ENCODE measurements at places on chromosomes 5 and 9. TPM values are rescaled to one million over a fixed set of nuclear protein-coding genes. Genes with fewer than 3 reads are reported as not detected.

GRCh38 chr9:122318284-122318683 lies 52.5 kb upstream of the PTGS1 start:
- no peak for DNase-seq

GRCh38 chr5:147290261-147290660 lies 55.4 kb downstream of the STK32A start:
- DNase-seq, result no peak

DNA sequence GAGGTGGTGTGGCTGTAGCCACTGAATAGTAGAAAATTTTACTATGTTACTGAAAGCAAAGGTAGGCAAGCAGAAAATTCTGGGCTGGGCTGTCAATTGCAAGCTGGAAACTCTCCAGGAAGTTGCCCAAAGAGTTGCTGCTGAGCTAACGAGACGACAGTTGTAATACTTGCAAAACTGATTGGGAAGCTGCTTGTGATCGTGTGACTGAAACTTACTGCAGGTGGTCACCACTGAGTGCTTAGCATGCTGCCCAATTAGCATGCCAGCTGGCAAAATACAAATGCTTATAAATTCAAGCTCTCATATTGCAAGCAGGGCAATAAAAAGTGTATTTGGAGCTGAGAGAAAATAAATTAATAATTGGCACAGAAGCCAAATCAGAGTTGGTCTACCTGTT lies 758.5 kb upstream of the EDIL3 start:
- DNase-seq, result no peak

DNA sequence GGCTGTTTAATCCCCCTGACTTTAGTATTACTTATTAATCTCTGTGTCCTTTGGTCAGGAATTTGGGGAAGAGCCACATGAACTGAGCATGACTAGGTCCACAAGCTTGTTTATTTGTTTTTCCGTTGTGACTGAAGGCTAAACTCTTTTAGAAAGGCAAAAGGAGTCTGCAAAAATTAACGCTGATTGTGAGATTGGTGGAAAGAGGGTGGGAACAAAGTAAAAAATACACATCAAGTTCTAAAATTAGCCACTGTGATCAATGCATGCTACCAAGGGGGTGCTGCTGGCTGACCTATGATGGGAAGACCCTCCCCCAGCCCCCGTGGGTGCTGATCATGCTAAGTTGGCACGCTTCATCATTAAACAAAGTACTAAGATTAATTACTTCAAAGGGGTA lies 356.8 kb downstream of the ADGRV1 start:
- no peak for DNase-seq

DNA sequence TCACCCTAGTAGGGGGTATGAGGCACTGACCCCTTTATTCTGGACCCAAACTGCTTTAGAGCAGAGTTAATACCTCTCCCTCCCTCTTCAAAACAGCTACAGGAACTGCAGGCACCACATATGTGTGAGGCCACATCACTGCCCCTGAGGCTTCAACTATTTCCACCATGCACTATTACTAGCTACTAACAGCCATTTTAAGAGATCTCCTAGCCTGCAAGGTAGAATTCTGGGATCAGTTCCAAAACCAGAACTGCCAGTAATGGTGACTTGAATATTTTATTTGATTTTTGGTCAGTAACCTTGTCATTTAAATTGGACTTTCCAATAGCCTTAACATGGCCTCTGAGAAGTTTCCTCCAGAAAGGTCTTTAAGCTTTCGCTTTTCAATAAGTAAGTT lies 55.3 kb upstream of the FSD1L start:
- no peak for DNase-seq

DNA sequence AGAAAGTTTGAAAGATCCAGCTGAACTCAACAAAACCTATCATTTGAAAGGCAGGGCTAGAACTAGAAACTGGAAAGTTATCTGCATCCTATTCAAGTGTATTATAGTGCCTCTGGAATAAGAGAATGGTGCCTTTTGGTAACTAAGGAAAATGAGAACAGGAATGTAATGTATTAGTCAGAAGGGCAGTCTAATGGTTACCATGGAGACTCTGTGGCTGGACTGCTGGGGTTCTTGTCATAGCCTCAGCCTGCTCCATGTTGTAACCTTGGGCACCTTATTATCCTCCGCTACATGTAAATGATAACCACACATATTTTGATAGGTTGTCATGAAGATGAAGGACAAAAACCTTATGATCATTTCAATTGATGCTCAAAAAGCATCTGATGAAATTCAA lies 24.6 kb upstream of the IFNB1 start:
- no peak for DNase-seq

DNA sequence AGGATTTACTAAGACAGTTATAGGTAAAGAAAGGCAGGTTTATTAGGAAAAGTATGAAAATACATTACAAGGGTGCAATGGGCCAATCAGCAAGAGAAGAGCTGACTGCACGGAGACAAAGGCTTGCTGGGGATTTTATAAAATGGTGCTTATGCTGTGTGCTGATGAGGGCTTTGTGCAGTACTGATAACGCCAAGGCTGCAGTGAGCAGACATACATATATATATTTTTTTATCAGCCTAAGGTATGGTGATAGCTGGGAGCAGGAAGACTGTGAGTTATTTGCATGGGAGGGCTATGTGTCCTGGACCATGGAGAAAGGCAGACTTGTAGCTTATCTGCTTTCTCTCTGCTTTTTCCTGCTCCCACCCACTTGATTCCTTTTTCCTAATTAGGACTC lies 208.1 kb upstream of the ACTBL2 start:
- DNase-seq, result no peak

DNA sequence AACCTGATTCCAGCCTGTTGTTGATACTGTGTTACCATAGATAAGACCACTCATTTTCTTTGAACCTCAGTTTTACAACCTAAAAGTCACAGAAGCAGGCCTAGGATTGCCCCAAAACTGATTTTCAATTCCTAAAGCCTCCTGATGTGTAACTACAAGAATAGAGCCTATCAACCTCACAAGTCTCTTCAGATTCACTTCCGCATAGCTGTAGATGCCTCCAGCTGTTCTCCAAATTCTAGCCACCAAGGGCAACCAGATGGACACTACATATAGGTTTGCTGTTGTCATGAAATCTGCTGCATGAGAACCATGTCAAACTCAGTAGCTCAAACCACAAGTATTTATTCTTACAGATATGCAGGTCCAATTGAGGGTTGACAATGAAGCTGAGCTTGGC lies 143.5 kb downstream of the SPATA31D1 start:
- DNase-seq, result no peak

GRCh38 chr9:137269231-137269772 lies 8.2 kb upstream of the TOR4A start:
- no peak for DNase-seq

DNA sequence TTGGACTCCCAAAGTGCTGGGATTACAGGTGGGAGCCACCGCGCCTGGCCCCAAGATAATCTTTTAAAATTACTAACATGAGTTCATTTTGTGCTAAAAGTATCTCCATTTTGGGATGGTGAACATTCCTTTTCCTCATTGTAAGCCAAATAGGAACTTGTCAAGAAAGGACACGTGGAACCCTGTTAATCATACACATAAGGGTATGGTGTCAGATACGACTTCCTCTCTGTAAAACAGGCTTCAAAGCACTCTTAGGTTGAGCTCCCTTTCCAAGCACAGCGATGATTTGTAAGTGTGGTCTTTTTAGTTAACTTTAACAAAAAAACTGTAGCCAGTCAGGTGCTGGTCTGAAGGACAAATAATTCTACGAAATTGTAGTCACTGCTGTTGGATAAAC lies 132.7 kb downstream of the UNC13B start:
- DNase-seq, result no peak

DNA sequence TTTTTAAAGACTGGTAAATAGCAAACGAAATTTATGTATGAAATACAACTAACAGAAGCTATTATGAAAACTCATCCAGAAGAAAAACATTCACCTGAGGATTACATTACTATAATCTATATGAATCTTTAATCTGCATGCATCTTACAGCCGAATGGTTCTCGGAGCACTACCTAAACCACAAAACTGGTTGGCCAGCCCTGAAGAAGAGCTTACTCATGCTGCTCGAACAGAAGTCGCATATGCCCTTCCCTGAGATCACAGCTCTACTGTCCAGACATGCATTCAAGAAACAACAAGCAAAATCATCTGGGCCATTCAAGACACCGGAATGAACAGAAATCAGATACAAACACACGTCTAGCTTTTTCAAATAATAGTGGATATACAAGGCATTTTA lies 931.0 kb upstream of the DMAC1 start:
- no peak for DNase-seq

GRCh38 chr9:75087289-75087823 lies 599 bp downstream of the NMRK1 start:
- DNase-seq, result peak; percentile 64

DNA sequence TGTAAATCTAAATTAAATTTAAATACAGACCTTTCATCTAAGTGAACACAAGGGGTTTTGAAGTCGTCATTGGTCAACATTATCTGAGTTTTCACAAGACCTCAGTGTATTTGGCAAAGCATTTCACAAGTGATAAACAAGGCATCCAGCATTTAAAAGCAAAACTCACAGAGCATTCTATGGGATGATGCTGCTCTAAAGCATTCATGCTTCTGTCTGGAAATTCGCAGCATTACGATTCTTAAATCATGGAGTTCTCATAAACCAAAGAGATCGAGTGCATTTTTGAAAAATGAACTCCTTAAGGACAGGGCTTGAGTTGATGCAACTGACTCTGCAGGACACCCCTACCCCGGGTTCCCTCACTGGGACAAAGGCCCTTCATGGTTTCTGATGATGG lies 46.1 kb upstream of the SPATA31E1 start:
- DNase-seq, result no peak

The PTPRD gene
- not detected for total RNA-seq

The NMUR2 gene
- not detected for total RNA-seq

The TEX48 gene
- 0.83 TPM for total RNA-seq

The EXD3 gene
- 13.2 TPM for total RNA-seq

The TMEM250 gene
- total RNA-seq, result 50.2 TPM
